Left renal cortex interstitium (tissue), 4 donors: ENCODE measurements at places on chromosomes 11 and 22. TPM values are rescaled to one million over a fixed set of nuclear protein-coding genes. Genes with fewer than 3 reads are reported as not detected.

The SLC43A1 gene
- 8.8 TPM for polyA plus RNA-seq

DNA sequence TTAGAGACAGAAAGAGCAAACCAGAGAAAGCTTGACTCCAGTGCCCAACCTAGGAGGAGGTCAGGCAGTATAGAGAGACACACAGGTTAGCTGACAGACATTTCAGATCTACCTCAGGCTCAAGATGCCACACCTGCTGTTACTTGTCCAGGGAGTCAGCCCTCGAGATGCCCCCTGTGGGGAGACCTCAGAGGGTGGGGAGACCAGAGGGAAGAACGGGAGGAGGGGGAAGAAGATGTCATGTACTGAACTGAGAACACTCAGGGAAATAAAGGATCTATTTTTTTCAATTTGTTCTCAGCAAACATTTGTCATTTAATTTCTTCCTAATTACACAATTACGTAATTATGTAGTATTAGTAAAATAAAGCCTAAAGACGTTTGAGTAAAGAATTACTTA, 196.3 kb upstream of the CADM1 start:
- DNase-seq = no peak

- no peak for DNase-seq
Measured at GRCh38 chr11:11081776-11082175, 223.9 kb upstream of the ZBED5 start.

The SORL1 gene
- polyA plus RNA-seq = 57.9 TPM

The MEI1 gene
- 2.9 TPM for polyA plus RNA-seq

The PRDX5 gene
- polyA plus RNA-seq = 187 TPM

The HORMAD2 gene
- not detected for polyA plus RNA-seq

GRCh38 chr11:44708009-44708408, 18.8 kb upstream of the TSPAN18 start:
- no peak for DNase-seq

The CNIH2 gene
- polyA plus RNA-seq = 4.3 TPM

- DNase-seq = no peak
Measured at GRCh38 chr11:106121570-106122320, 44.3 kb downstream of the AASDHPPT start.

- DNase-seq = no peak
Measured at GRCh38 chr11:119683783-119684182, 45.2 kb downstream of the NECTIN1 start.

- DNase-seq = no peak
Measured at GRCh38 chr11:63572026-63572688, 9.0 kb upstream of the PLAAT2 start.

- no peak for DNase-seq
Measured at GRCh38 chr11:36622431-36623136, 24.5 kb upstream of the RAG2 start.

GRCh38 chr11:108961095-108961494, 296.2 kb downstream of the DDX10 start:
- no peak for DNase-seq

DNA sequence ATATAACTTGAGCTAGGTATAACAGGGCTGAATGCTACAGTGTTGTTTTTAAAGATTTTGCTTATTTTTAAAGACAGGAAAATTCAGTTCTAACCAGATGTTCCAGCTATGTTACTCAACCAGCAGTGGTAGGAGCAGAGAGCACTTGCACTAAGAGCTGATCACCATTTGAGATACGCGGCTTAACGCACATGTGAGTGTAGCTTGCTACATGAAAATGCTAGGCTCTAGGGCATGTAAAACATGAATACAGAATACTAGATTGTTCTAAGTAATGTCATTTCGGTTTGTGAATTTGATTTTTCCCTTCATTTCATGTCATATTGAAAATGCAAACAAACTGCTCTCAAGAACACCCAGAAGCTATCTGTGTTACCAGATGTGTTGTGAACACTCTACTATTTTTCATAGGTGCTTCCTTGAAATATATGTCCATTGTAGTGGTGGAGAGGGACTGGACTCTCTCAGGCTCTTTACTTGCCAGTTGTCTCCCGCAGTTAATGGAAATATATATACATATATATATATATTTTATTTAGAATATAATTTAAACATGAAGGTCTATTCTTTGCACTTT, 10.8 kb upstream of the TECTA start:
- DNase-seq = no peak

- DNase-seq = no peak
Measured at GRCh38 chr11:13388741-13389140, 74.3 kb downstream of the BTBD10 start.

The ADAMTS15 gene
- polyA plus RNA-seq = 60.3 TPM

DNA sequence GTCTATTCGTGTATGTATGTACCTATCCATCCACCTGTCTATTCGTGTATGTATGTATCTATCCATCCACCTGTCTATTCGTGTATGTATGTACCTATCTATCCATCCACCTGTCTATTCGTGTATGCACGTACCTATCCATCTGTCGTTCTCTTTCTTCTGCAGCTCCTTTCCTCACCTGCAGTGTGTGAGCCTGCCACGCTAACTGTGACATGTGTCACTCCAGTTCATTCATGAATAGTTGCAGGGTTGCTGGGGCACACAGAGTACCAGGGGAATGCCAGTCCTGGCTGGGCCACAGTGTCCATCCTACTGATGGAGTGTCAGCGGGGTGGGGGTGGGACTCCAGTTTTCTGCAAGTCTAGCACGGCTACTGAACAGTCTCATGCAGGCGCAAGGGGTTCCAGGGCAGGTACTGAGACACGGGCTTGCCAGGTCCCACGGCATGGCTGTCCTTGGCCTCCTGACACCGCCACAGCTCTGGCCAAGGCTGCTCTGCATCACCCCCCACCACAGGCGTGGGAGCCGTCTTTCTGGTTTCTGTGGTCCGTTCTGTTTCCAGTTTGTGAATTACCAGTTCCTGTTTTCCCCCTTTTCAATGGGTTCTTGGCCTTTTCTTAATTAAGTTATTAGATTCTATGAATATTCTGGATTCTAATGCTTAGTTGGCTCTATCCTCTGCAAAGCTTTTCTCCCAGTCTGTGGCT, 88.8 kb upstream of the CLDN5 start:
- DNase-seq = no peak

The FXYD2 gene
- polyA plus RNA-seq = 491 TPM

- no peak for DNase-seq
Measured at GRCh38 chr11:67309166-67309565, 5.8 kb downstream of the SSH3 start.

- DNase-seq = no peak
Measured at GRCh38 chr11:65210361-65210731, 28.6 kb downstream of the CAPN1 start.

DNA sequence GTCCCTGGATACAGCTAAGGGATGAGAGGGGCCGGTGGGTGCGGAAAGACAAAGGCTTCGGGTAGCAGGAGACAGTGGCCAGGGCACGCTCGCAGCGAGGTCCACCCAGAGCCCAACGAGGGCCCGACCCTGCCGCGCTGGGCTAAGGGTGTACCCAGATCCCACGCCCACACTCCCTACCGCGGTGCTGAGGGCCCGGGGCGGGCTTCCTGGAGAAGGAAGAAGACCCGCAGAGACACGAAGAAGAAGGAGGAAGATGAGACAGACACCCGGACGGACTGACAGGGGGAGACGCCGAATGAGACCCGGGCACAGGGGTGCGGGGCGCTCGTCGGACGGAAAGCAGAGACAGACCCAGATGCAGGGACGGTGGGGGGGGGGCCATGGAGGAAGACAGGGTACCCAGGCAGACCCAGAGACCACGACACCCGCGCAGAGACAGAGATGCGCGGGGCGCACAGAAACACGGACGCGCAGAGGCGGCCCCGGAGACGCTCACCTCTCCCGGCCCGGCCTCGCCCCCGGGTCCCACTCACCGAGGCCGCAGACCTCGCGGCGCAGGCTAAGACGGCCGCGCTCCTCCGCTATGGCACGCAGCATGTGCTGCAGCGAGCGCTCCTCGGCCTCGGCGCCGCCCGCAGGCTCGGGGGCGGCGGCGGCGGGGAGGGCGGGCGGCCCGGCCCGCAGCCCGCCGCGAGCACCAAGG, 437 bp downstream of the KIAA0930 start:
- DNase-seq = no peak

- no peak for DNase-seq
Measured at GRCh38 chr22:17388235-17388634, 19.0 kb downstream of the CECR2 start.

DNA sequence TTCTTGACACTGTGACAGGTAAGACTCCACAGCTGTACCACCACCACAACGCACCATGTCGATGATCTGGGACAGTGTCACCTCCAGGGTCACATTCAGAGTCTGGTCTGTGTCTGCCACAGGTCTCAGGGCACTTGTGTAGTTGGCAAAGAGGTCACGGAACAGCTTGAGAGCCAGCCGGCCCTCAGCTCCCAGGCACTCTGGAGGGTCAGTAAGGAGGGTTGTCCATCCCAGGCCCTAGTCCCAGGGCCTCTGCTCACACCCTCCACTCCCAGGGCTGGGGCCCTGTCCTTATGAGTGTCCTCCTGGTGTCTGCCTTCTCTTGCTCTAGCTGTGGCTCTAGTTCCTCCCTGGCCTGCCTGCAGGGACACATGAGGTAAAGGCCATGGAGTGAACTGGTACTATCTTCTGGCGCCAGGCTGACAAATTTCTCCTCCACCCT, 1.4 kb downstream of the CHRNA10 start:
- DNase-seq = no peak

The SHISAL1 gene
- polyA plus RNA-seq = 2.3 TPM

The PTGDR2 gene
- 0.19 TPM for polyA plus RNA-seq

The ADAMTS8 gene
- 3.3 TPM for polyA plus RNA-seq

- no peak for DNase-seq
Measured at GRCh38 chr11:17762309-17762974, 27.9 kb downstream of the KCNC1 start.
